ENCODE measurements at places on chromosomes 12 and 14. TPM values are rescaled to one million over a fixed set of nuclear protein-coding genes. Genes with fewer than 3 reads are reported as not detected.

PPP1R1A gene
- total RNA-seq: 7.9 TPM

IFI27 gene
- 11.6 TPM for total RNA-seq

CCDC88C gene
- total RNA-seq: 12.5 TPM

PTCSC3 gene
- not detected for total RNA-seq

PAX9 gene
- not detected for total RNA-seq

ALDH2 gene
- total RNA-seq: 11.1 TPM

LIN52 gene
- total RNA-seq: 14.0 TPM

SERPINA10 gene
- total RNA-seq: not detected

SRSF5 gene
- total RNA-seq: 135 TPM

DUSP16 gene
- total RNA-seq: 10.6 TPM

AQP2 gene
- not detected for total RNA-seq

PEX5 gene
- total RNA-seq: 58.3 TPM

KRT73 gene
- total RNA-seq: not detected

KRT80 gene
- under 0.01 TPM for total RNA-seq

TRIM9 gene
- 44.5 TPM for total RNA-seq

FAM186B gene
- not detected for total RNA-seq

GPX2 gene
- total RNA-seq: not detected

KLHDC1 gene
- 14.0 TPM for total RNA-seq

CD163L1 gene
- total RNA-seq: 1.5 TPM

PRH2 gene
- not detected for total RNA-seq

IPO8 gene
- 35.2 TPM for total RNA-seq

ARHGDIB gene
- total RNA-seq: 9.3 TPM

NUDT14 gene
- 14.8 TPM for total RNA-seq

EFS gene
- total RNA-seq: 11.1 TPM

NINJ2 gene
- total RNA-seq: 0.49 TPM

GUCY2C gene
- total RNA-seq: under 0.01 TPM

USP44 gene
- total RNA-seq: 3.4 TPM

NGB gene
- 4.9 TPM for total RNA-seq

RERG gene
- 2.2 TPM for total RNA-seq

CEBPE gene
- not detected for total RNA-seq

MYF5 gene
- not detected for total RNA-seq

MYO1H gene
- 0.25 TPM for total RNA-seq

GALNT8 gene
- 46.5 TPM for total RNA-seq

DERA gene
- total RNA-seq: 10.3 TPM

TSHR gene
- total RNA-seq: 0.25 TPM

TMCC3 gene
- 11.8 TPM for total RNA-seq

CMA1 gene
- not detected for total RNA-seq

VRTN gene
- total RNA-seq: not detected

KRT5 gene
- 0.74 TPM for total RNA-seq

YY1 gene
- total RNA-seq: 39.1 TPM

IFNG-AS1 gene
- total RNA-seq: not detected

ACOT6 gene
- total RNA-seq: not detected

PUS1 gene
- 3.9 TPM for total RNA-seq

HCAR3 gene
- total RNA-seq: under 0.01 TPM

MTERF2 gene
- total RNA-seq: 22.1 TPM

WNT1 gene
- not detected for total RNA-seq

SENP1 gene
- 25.1 TPM for total RNA-seq

GDF3 gene
- total RNA-seq: not detected

CFAP73 gene
- 1.2 TPM for total RNA-seq

NACA gene
- total RNA-seq: 899 TPM

All from temporal lobe (tissue), 4 donors.